ENCODE measurements at places on chromosomes 1 and 21. TPM values are rescaled to one million over a fixed set of nuclear protein-coding genes. Genes with fewer than 3 reads are reported as not detected.
A peak's percentile ranks its signal among the peaks of the same experiment; 100 is the strongest.

Gene PUM1
- total RNA-seq = 101 TPM

DNA sequence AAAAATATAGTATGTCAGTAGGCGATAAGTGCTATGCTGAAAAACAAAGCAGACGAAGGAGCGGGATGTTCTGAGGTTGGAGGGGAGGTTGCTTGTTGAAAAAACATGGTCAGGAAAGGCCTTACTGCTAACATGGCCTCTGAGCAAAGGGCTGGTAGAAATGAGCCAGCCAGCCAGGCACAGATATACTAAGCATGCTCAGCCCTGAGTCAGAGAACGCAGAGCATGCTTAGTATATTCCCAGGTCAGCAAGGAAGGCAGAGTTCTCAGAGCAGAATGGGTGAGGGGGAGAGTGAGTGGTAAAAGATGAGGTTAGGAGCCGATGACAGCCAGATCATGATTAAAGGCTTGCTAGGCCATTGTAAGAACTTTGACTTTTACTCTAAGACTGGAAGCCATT is 36.7 kb downstream of the ZBTB40 start:
- no peak for DNase-seq

- peak; percentile 28 for DNase-seq
Measured at GRCh38 chr1:226438007-226438406, 30.1 kb upstream of the PARP1 start.

GRCh38 chr1:196295766-196296165 is 312.5 kb downstream of the KCNT2 start:
- no peak for DNase-seq

DNA sequence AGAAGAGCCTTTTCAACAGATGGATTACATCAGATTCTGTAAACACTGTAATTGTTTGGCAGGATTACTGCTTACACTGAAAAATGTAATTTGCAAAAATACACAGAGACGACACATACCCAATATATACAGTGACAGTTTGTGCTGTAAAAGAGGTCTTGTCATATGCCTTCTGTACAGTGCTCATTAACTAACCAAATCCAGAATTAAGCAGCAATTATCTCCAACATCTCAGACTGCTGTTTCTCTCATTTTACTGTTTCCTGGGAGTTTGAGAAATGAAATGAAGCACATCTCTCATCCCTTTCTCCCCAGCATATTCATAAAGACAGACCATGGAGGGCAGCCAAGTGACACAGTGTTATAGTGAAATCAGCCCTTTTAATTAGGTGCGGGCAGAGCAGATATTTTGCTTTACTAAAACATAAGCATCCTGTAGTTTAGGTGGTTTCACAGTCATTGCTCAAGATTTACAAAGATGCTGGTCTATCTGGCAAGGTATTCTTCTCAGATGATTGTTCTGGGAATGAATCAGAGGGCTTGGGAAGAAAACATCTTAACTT is 618.4 kb upstream of the USP24 start:
- no peak for DNase-seq

Gene SLAMF6
- total RNA-seq = 1.0 TPM

GRCh38 chr1:234869182-234870019 is 259.2 kb downstream of the TOMM20 start:
- DNase-seq = peak; percentile 27
